Right renal pelvis (tissue), 4 donors: ENCODE measurements at places on chromosomes 5 and 9.

DNA sequence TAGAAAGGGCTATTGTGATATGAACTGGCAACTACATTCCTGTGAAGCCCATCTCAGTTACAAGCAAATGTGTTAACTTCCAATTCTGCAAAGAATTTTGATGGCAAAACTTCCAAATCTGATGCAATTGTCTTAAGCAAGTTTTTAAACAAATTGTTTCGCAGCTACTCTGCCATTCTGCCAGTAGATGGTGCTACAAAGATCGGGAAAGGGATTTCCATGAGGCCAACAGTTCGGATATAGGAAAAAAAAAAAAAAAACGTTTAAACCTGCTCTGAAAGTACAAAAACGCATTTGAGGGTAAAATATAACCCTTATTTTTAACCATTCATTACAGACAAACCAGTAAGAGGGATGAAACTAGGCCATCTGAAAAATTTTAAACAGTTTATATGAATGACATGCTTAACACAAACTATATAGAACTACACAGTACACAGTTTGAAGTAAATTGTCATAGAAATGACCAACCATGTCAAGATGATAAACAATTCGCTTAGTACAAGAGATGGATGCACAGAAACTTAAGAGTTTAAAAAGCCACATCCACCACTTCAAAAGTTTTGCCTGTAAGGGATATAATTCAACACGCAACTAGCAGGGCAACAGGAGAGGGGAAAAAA, 2.2 kb downstream of the HNRNPA0 start:
- DNase-seq = peak; percentile 39

DNA sequence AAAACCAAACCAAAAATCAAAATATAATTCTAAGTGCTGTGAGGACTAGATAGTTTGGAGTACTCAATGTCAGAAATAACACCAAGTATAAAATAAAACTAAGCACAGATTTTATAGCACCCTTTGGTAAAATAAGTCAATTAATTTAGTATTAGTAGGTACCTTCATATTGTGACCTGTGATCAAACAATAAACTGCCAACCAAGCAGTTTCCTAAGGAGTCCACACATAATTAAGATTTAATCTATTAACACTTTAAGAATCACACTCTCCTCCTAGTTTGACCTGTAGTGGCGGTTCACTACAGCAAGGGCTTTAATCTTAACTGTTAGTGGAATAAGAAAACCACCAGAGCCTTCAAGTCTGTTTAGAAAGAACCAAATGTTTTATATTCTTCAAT, 2.8 kb downstream of the HNRNPK start:
- no peak for DNase-seq

DNA sequence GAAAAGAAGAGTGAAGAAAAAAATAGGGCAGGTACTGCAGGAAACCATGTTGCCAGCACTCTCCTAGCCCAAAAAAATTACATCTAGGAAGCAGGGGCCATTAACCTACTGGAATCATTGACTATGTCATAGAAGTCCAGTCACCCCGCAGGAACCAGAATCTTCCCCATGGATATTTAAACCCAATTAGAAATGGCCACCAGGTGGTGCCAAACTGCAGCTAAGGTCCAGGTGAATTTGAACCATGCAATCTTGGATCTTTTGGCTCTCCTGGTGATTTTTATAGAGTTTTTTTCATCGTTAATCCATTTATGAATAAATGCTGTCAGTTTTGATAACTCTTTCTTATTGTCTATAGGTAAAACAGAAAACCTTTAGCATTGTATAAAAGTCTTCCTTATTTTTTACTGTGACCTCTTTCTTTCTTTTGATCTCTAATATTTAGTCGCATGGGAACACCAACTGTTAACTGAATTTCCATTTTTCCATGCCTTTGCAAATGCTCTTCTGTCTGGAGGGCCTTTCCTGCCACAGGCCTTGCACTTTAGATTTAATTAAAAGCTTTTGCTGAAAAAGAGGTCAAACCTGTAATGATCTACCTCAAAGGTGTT, 147.5 kb upstream of the FGF10 start:
- peak; percentile 10 for DNase-seq

GRCh38 chr5:115190388-115190787, 20.7 kb upstream of the TRIM36 start:
- no peak for DNase-seq

DNA sequence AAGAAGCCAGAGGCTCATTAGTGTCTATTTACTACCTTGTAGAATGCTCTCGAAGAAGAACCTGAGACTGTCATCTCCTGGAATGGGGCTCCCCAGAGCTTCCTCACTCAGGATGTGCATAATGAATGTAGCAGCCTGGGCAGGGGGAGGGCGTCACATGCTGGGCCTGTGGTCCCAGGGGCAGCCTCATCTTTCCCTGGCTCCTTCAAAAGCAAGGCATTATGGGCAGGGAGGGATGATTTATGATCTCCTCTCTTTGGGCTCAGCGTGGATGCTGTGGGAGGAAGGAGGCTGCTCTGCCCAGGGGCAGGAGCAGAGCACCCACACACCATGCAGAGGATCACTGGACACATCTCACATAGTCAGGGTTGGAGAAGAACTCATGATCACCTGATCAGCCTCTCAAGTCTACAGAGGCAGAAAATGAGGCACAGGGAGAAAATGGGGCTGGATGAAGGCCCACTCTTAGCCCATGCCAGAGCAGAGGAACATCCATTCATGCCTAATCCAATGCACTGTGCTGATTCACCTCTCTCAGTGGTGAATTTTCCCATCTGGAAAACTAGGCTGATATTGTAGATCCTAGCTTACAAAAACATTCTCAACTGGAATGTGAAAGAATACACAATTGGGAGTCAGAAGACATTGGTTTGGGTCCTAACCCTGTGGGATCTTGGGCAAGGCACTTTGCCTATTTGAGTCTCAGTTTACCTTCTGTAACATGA, 173.7 kb downstream of the CARTPT start:
- no peak for DNase-seq

DNA sequence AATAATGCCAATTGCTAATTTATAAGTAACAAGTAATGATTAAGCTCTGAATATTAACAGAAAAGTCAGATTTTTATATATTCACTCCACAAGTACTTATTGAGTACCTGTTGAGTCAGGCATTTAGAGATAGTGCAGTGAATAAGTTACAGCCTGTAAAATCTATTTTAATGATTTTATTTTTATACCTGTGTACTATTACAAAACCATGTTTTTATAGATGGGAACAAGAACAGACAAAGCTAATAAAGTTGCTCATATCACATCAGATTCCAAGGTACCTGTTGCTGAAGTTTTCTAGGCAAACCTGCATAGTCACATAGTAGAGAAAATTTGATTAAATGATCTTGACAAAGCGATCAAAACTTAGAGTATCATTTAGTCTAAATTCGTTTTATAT, 623.7 kb downstream of the EFNA5 start:
- DNase-seq = no peak

GRCh38 chr5:59587489-59588337, 305.8 kb downstream of the PDE4D start:
- peak; percentile 49 for DNase-seq

DNA sequence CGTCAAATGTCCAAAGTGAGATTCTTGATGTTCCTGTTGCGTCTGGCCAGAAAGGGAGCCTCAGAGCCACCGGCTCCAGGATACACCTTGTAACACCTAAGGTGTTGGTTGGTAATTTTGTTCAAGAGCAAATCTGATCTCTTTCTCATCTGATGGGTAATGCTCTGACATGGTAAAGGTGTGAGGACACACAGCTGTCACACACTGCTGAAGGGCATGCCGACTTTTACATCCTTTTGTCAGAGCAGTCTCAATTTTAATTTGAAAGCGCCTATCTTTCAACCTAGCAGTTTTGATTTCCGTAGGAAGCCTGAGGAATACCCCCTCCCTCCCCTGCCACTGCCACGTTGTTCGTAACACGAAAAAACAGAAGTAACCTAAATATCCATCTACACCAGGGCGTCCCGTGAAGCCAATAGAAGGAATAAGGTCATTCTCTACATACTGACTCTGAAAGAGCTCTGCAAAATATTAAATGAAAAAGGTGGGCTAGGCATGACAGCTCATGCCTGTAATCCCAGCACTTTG, 57.4 kb downstream of the TSTD2 start:
- DNase-seq = no peak

DNA sequence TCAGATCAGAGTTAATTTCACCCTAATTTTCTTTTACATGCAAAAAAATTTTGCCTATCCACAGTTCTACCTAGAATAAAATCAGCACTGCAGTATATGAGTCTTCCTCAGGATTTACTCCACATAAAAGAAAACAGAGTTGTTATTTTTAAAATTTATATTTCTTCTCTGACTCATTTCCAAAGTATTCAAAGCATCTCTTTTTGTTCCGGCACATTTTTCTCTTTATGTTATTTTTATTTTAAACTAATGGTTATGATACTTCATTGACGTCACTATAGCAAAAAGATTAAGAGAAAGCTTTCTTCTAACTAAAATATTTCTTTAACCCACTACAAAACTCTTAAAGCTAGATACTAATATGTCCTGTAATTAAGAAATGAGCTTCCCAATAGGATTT, 590.4 kb downstream of the PRELID2 start:
- no peak for DNase-seq

- no peak for DNase-seq
These were observed 38.8 kb upstream of the RPL26L1 start for GRCh38 chr5:172920447-172920849.

DNA sequence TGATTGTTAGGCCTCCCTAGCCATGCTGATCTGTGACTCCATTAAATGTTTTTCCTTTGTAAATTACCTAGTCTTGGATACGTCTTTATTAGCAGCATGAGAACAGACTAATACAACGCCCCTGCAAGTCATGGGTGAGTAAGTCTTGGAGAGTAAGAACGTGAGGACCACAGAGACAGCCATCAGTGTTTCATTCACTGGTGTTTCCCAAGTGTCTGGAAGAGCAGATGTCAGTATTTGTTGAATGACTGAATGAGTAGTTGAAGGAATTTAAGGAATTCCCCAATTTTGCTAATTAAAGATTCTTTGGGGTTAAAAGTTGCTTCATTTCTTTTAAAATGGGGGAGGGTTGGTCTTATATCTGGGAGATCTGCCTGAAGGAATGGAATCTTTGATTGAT, 178.8 kb downstream of the TRIO start:
- DNase-seq = no peak

GRCh38 chr5:137668637-137669036, 67.3 kb downstream of the KLHL3 start:
- no peak for DNase-seq

- no peak for DNase-seq
These were observed 23.6 kb downstream of the STC2 start for GRCh38 chr5:173304591-173304988.

GRCh38 chr5:60349891-60350415, 350.0 kb downstream of the DEPDC1B start:
- DNase-seq = no peak

DNA sequence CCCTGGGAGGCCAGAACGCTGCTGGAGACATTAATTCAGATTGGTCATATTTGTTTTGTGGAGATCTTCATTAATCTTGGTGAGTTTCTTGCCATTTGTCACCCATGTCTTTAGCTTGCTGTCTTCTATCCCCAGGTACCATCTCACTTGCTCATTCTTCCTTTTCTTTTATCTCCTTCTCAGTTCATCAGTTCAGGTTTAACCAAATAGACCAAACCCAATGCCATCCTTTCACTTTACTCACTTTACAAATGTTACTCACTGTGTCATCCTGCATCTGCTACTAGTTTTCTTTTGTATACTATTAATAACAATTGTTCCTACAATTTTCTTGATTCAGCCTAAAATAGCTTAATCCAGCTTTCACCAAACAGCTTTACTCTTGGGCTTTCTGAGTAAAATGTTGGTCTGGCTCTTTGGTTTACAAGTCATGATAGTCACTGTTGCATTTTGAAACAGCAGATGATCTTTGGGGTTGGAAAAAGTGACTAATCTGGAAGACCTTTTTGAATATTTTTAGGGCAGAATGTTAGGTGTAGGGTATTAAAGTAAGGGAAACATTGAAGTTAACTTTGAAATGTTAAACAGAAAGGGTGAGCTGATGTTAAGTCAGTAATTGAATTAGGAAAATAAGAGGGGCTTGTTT, 246.9 kb downstream of the ZSWIM6 start:
- no peak for DNase-seq

- DNase-seq = no peak
These were observed 6.0 kb downstream of the INSYN2B start for GRCh38 chr5:169974121-169974770.

GRCh38 chr9:100595391-100596199, 17.7 kb downstream of the CAVIN4 start:
- peak; percentile 54 for DNase-seq

DNA sequence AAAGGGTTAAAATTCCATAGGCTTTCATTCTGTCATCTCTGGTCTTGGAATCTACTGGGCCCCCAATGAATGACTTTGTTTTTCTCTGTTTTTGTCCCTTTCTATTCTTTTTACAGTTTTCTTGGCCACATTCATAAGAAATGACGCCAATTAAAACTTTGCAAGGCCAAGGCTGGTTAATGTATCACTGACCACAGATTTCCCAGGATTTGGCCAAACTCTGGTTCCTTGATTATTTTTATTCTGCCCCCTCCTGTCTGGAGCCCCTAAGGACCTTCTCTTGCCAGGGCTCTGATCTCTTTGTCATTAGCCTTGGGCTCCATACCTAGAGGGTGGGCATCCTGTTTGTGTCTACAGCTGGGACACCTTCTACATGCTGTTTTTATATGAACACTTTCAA, 388.9 kb upstream of the PAPPA start:
- no peak for DNase-seq

DNA sequence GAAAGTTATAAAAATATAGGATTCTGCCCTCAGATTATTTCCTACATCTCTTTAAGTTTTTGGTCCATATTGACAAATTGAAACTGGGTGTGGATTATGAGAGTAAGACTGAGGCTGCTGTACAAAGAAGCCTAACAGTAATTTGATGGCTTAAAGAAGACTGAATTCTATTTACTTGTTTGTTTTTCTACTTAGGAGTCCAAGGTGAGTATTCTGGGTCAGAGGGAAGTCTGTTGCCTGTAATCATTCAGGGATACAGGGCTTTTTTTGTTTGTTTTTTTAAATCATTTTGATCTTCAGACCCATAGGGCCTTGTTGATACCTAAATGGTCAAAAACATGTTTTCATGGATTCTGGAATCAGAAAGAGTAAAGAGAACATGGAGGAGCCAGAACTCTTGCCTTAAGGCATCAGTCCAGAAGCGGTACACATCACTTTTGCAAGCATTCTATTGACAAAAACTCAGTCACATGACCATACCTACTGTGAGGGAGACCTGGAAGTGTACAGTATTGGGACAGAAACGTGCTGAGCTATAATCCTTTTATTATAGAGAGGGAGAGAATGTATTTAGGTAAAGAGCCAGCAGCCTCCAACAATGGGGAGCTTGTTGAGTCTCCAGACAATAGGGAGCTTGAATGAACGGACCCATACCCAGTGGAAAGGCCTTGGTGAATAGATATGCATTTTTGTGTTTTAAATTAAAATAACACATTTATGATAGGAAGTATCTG, 102.7 kb downstream of the LRRC70 start:
- no peak for DNase-seq

GRCh38 chr9:114301798-114302565, 20.9 kb upstream of the ORM1 start:
- DNase-seq = no peak

DNA sequence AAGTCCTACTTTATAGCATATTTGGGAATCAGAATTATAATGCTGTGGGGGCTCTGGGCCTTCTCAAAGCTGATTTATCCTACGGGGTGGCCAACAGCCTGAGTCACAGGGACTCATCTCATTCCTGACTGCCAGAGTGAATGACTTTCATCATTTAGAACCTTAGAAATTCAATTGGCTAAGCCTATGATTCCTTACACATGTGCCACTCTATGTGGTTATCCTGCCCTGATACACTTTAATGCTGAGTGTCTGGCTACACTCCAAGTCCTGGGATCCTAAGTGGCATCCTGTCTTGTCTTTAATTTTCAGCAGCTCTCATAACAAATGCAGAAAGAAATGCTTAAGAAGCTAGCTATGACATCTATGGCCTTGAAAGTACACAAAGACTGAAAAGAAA, 75.2 kb upstream of the FREM1 start:
- DNase-seq = no peak
